HuH-7 (cell line): ENCODE measurements at places on chromosomes 3 and 15.

DNA sequence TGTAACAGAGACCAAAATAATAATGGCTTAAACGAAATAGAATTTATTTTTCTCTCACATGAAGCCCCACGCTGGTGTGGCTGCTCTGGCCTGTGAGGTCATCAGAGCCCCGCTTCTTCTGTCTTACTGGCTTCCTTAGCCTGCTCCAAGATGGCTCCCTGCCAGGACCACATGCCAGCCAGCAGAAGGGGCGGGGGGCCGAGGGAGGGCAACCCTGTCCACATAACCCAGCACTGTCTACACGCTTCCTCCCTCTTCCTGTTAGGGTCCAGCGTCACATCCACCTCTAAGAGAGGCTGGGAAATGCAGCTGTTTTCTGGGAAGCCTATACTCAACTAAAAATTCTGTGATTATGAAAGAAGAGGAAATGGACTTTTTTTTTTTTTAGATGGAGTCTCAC is 107.9 kb upstream of the DLG1 start:
- no peak for DNase-seq

GRCh38 chr15:94457661-94458060 is 226.3 kb downstream of the MCTP2 start:
- DNase-seq = no peak

DNA sequence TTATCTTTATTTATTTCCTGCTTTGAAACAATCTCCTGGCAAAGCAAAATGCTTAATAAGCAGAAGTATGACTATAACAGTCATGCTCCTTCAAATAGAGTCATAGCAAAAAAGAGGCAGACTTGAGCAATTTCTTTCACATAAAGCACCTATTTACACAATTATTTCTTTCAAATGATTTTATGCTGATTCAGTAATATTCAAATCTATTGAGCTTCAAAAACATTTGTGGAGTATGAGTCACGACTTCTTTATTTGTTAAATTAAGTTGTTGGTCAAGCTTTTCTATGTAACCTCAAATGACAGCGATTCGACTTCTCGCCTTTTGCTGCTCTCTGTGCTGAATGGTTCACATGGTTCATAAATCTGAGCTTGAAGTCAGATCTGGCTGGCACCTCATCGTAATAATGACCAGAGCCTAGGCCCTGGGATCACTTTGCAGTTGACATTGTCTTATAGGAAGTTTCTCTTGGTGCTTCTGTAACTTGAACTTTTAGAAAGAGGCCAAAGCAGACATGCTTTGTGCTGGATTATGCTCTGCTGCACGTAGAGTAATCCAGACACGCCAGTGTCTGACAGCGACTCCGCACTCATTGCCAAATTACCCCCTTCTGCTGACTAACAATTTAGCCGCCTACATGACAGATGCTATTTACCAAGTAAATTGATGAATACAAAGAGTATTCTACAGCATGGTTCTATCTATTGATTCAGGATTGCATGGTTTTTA is 139.0 kb downstream of the MCTP2 start:
- no peak for DNase-seq

- no peak for DNase-seq
These were observed 360.4 kb upstream of the ROBO2 start for GRCh38 chr3:76679541-76679940.

GRCh38 chr3:118108769-118109168 is 925.9 kb downstream of the IGSF11 start:
- DNase-seq = peak; percentile 3

GRCh38 chr3:159265705-159266104 is 463.9 kb downstream of the MFSD1 start:
- DNase-seq = no peak

DNA sequence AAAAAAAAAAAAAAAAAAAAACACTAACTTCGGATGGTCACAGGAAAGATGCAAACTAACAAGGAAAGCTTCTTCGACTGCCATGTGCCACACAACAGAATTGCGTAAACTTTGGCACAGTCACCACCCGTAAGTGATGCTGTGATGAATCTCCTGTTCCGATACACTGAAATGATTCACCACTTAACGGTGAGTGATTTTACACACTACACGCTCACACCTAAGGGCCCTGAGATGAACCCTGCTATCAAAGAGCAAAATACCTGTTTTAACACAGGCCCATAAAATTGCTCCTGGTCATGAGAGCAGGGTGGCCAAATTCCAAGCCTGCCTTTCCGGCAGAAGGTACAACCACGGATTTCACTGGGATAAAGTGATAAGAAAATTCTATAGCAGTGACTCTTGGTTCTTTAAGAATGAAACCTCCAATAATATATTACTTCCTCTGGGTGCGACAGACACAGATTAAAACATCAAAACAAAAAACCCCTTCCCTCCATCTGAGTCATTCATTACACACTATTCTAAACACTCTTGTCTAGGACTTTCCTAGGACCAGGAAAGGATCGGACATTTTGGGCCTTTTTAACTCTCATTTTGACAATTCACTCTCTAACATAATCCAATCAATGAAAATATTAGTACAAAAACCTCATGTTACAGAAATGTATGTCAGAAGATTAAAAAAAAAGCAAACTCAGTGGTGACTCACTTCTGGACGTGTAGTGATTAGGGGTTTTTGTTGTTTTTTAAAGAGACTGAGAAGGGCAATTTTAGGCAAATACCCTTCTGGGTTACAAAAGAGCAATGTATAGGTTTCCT is 28.3 kb downstream of the LRIG1 start:
- DNase-seq = no peak

- no peak for DNase-seq
These were observed 604 bp downstream of the KCTD6 start for GRCh38 chr3:58492494-58492905.

DNA sequence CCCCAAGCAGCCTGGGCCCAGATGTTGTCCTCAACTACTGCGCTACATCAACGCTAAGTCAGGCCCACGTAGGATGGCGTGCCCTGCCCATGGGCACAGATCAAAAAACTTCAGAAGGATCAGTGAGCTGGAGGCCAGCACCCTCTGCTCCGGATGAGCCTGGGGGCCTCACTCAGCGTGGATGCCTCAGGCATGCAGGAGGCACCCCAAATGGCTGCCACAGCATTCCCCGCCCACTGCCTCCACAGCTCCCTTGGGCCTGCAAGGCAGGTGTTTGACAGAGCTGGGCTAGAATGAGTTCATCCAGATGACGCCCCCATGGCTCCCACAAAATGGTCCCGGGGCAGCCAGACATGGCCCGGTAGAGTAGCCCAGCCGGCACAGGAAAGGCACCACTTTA is 7.1 kb downstream of the ATP2B2 start:
- no peak for DNase-seq

DNA sequence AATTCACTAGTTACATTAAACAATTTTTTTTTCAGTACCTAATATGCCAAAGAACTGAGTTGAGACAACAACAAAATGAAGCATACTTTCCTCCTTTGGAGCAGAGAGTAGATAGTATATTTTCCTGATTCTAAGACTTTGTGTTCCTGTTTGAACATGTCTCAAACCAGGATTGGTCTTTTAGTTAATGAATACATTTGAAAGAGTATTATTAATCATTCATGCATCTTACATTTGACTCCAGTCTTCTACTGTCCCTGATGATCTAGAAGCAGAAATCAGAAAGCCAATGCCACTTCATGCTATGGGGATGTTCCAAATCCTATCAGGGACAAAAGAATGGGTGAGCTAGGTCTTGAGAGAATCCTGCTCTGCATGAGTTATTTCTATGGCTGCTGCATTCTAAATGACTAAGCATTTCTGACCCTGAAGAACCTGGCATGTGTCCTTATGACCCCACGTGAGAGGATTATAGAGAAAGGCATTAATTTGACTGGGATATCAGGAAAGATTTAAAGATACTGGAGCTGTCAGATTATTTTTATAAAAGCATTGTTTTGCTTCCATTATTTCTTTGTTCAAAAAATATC is 32.9 kb upstream of the MBNL1 start:
- no peak for DNase-seq

- DNase-seq = peak; percentile 49
These were observed 518 bp downstream of the OXSR1 start for GRCh38 chr3:38165722-38166387.

GRCh38 chr3:86723433-86723832 is 267.5 kb downstream of the VGLL3 start:
- DNase-seq = no peak

GRCh38 chr3:47865192-47865591 is 62.3 kb downstream of the DHX30 start:
- DNase-seq = no peak

GRCh38 chr3:53426918-53427317 is 67.5 kb upstream of the CACNA1D start:
- DNase-seq = peak; percentile 5

DNA sequence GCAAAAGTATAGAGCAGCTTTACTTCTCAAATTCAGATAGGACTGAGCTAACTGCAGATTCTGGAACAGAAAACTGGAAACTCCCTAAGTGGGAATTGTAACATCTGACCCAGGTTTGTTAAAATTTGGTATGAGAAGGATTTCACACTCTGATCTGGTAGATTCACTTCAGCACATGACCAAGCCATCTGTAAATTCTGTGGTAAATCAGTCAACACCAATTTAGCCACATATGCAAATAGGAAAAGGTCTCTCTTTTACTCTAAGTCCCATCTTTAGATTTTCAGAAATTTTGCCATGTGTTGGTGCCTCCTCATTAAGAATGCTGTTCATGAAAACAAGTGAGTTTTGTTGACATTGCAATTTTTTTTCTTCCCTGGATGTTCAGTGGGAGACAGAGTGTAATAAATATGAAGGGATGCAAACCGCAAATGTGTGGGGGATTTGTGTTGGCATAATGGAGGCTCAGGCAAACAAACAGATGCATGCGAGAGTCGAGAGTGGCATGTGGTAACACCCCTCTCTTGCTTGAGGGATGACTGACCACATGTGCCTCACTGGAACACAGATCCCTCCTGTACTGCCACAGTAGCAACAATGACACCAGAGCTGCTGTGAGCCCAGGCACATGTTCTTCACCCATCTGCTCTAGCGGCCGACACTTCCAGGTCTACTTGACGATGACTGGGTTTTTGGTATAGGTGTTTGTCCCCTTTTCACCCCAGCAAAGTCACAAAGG is 146.6 kb downstream of the FEZF2 start:
- no peak for DNase-seq

DNA sequence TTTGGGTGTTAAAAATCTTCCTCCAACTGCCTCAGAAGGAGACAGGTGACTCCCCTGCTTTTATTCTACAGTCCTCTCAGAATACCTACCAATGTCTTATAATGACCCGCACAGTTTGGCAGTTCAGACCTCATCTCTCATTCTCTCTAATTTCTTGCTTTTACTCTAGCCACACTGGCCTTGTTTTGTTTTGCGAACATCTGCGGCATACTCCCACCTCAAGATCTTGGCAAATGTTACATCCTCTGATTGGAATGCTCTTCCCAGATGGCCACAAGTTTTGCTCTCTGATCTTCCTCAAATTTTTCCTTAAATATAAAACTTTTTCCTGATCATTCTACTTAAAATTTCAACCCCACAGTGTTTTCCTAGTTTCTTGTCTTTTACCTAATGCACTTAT is 94.1 kb downstream of the PLSCR2 start:
- no peak for DNase-seq

GRCh38 chr3:5798809-5799208 is 611.3 kb downstream of the EDEM1 start:
- no peak for DNase-seq

GRCh38 chr15:67030036-67030762 is 35.2 kb upstream of the SMAD3 start:
- DNase-seq = peak; percentile 73

DNA sequence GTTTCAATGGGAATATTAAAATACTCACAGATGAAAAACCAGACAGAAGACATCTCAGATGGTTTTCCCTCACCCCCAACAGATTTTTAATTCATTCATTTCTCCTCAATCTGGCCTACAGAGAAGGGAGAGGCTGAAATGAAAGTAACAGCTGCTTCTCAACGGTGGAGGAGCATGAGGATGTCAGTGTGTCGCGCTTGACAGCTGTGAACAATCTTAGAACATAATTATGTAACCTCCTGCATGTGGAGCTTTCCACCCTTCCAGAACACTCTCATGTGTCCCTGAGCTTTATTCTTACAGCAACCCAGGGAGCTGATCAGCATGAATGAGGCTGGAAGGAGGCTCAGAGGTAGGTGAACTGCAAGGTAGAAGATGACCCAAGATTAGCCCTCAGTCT is 52.7 kb downstream of the MB21D2 start:
- no peak for DNase-seq

DNA sequence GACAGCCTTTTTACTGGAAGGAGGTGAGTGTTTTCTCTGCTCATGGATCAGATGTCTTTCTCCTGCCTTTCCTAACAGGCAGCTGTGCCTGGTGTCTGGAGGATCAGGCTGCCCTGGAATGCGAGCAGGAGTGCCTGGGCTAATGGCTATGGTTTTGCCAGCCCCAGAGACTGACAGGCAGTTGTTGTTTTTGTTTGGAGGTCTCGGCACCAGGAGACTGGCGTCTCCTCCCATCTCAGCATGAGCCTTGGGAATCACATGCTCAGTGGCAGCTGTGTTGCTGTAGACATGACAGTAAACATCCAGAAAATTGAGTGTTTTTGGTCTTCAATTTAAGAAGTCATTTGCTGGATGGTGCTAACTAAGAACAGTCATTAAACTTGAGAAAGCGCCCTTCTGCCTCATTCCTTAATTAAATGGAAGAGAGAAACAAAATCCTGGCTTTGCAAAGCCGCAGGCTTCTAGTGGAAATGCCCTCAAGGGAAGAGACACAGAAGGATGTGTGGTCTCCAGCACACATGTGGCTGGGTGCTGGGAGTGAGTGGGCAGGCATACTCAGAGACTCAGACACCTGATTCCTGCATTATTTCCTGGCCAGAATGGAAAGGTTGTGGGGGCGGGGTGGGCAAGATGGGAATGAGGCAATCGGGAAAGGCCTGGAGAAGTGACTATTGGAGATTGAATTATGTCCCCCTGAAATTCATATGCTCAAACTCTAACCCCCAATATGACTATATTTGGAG is 97.0 kb upstream of the NMNAT3 start:
- no peak for DNase-seq

DNA sequence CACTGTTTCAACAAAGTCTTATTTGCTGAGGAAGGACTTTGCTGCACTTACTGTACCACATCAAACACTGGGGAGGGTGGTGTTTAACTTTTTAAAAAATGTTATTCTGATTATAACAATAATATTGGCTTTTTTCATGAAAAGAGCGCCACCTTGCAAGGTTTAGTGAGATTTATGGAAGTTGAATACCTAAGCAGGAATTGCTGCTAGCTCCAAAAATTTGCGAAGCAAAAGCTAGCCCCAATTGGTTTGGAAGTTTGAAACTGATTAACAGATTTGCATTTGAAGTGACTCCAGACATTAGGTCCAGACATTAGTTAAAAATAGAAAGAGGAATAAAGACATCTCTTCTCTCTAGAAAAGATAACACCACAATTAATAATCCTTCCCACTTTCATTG is 6.7 kb downstream of the ZIC1 start:
- no peak for DNase-seq

DNA sequence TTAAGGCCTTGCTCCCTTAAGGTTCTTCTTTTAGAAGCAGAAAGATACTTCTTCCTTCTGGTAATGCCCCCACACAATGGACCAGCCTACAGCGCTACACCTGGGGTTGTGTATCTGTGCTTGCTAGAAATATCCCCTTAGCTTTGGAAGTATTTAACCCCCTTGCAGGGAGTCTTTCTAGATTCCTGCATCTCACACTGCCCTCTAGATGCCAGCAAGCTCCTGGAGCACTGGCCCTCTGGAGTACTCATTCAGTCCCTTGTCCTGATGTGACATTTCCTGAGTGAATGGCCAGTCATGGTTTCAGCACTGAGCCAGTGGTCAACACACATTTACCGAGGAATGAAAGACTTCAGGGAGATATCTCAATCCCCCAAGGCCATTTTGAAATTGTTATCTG is 30.4 kb upstream of the RBP2 start:
- DNase-seq = no peak
